Activated CD8-positive, alpha-beta memory T cell treated with anti-CD3 and anti-CD28 coated beads for 4 hours (primary cell): ENCODE measurements at places on chromosomes 12 and 14.

GRCh38 chr14:102164965-102165364 lies 25.3 kb downstream of the WDR20 start:
- no peak for DNase-seq

DNA sequence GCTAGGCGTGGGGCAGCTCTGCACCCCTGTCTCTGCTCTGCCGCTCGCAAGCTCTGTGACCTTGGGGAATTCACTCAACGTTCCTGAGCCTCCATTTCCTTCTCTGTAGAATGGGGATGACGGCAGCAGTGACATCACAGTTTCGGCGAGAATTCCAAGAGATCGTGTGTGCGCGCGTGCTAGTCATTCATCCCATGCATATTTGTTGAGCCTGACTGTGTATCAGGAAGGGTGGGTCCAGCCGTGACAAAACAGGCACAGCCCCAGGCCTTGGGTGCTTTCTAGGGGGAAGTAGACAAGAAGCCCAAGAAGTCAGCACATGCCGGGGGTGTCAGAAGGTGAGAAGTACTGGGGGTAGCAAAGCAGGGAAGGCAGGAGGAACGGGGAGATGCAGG lies 145.6 kb upstream of the NCOR2 start:
- DNase-seq: no peak

DNA sequence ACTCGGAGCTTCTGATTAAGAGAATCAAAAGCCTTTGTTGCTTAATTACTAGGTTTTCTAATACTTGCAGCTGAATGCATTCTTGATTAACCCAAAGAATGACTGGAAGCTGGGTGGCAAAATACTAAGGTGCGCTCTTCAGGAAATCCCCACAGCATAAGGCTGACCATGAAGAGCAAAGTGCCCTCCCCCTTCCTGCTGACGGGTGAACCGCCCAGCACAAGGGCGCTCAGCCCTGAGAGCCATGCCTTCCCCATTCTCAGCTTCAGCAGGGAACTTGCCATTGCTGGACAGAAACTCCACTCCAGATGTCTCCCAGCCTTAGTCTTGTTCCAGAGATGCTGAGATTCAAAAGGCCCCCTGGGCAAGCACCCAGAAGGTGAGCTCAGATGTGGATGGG lies 27.2 kb upstream of the FBRSL1 start:
- no peak for DNase-seq

GRCh38 chr14:61662437-61663311 lies 32.6 kb upstream of the HIF1A start:
- DNase-seq: peak; percentile 32

- DNase-seq: no peak
These were observed 442.8 kb upstream of the FBXO33 start for GRCh38 chr14:39875028-39875427.

- no peak for DNase-seq
These were observed 27.5 kb upstream of the OAS1 start for GRCh38 chr12:112879191-112879705.

DNA sequence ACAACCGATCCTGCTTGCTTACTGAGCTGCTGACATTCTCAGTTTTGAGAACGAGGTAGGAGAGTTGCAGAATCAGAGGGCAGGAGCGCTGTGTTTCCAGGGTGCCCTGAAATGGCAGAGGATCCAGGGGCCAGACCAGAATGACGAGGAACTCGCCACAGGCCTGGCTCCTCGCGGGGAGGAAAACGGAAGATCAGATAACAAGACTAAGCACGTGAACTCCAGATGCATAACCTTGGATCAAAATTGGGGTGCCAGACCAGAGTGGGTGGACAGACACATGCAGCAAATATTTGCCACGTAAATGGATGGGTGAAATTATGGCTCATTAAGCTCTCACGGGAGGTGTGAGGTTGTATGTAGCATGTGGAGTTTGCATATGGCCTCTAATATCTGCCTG lies 46.5 kb downstream of the ELK3 start:
- DNase-seq: no peak

GRCh38 chr12:12583510-12584178 lies 21.0 kb upstream of the DUSP16 start:
- DNase-seq: no peak

- DNase-seq: no peak
These were observed 1127.0 kb downstream of the BCL11B start for GRCh38 chr14:98144964-98145363.

- no peak for DNase-seq
These were observed 17.0 kb downstream of the PPP1R1A start for GRCh38 chr12:54571193-54572188.

- DNase-seq: no peak
These were observed 5.8 kb downstream of the ASCL4 start for GRCh38 chr12:107780298-107780697.

DNA sequence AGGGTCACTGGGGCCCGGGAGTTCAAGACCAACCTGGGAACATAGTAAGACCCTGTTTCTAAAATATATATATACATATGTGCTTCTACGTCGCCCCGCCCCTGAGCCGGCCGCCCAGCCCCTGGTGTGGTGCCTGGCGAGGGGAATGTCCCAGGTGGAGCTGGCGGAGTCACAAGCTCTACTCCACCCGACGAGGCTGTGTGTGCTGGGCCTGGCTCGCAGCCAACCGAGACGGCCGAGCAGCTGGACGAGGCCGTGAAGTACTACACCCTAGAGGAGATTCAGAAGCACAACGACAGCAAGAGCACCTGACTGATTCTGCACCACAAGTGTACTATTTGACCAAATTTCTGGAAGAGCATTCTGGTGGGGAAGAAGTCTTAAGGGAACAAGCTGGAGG lies 22.1 kb upstream of the ITPK1 start:
- no peak for DNase-seq

- DNase-seq: no peak
These were observed 77.3 kb downstream of the HELB start for GRCh38 chr12:66379616-66380015.

DNA sequence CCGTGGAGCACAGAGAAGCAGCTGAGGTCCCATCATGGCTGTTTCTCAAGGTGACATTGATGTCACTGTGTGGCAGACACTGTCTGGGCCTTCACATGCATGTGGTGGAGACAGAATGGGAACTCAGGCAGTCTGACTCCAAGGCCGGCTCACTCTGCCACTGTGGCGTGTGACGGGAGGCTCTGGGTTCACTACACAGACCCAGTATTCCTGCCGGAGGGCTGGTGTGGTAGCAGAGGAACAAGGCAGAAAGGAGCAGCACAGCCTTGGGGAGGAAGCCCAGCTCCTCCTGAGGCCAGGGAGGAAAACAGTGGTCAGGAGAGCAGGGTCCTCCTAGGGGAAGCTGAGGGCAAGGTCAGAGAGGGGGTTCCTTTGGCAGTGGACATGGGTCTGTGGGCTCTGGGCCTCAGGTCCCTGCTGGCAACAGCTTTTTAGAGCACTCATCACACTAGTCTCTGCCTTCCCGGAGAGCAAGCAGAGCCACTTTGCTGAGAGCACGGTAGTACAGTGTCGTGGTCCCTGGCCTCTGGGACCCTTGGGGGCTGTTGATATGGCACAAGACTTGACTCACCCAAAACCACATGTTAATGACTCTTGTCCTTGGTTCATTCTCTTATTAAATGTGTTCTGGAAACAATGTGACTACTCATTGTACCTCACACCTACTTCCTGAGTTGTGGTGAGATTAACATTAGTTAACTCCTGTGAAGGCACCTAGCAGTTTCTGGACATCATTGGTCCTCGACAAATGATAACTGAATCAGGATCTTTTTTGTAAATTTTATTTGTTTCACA lies 21.3 kb downstream of the DCAF4 start:
- DNase-seq: no peak

DNA sequence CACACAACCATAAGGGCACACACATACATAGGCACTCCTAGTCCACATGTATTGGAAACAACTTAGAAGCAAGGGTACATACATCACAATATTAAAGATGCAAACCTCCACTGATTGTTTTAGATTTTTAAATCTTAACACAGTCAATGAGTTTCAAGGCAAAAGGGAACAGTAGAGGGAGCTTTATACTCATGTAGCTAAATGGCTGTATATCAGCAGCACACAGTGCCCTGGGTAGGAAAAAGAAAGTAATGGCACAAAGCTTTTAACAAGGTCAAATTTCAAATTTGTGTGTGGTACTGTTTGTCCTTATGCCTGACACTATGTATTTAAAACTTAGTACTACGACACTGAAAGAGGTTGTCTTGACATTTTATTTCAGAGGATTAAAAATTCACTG lies 262.0 kb downstream of the MED13L start:
- no peak for DNase-seq

- DNase-seq: no peak
These were observed 42.9 kb upstream of the EEA1 start for GRCh38 chr12:92971859-92972524.

DNA sequence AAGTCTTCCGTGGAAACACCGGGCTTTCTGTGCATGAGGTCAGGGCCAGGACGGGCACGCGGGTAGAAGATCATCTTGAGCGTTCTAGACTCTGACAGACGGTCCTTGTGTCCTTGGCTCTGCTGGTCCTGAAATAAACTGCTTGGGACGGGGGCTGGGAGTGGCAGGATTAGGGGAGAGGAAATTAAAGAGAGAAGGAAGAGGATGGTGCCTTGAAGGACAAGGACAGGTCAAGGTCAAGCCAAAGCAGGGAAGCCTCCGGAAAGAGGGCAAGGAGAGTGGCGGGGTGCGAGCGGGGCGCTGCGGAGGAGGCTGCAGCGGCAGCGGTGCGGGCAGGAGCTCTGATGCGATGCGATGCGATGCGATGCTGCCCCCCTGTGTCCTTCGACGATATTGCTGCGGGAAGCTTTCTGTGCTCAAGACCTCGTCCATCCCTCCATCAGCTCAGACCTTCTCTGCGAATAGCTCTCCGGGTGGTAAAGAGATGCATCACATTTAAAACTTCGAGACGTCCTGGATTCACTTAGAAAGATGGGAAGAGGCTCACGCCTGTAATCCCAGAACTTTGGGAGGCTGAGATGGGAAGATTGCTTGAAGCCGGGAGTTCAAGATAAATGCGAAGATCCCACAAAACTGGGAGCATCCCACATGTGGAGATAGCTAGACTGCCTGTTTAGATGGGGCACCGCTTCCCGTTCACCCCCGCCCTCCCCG lies 110.1 kb upstream of the TMEM132D start:
- no peak for DNase-seq

DNA sequence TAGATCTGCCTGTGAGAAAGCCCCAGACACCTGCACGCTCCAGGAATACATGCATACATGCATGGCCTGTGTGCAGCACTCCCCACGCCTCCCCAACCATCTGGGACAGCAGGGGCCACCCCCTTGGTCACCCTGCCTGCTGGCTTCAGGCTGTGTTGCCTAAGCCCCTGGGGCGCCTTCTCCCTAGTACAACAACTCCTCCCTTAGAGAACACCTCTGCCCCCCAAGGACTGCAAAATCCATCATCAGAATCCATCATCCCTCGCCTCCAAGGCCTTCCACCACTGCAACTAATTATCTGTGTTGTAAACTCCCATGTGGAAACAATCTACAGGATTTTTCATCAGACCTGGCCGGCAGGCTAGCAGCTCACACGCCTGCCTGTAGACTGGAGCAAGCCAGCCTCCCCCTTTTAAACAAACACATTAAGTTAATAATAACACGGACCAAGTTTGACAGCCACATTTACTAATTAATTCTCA lies 36.8 kb downstream of the ZFP36L1 start:
- no peak for DNase-seq

DNA sequence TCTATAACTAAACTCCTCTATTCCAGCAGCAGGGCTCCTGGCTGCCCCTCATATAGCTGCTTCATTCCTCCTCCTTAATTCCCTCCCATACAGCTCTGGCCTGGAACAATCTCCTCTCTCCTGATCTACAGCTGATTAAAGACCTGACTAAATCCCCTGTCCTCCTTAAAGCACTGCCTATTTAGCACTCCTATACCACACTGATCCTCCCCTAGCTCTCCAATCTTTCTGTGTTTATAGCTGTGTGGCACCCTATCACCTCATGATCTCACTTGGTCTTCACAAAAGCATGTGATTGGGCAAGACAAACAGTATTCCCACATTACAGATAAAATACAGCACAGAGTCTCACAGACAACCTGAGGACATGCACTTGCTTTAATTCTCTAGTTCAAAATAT lies 17.4 kb downstream of the FMNL3 start:
- DNase-seq: no peak

DNA sequence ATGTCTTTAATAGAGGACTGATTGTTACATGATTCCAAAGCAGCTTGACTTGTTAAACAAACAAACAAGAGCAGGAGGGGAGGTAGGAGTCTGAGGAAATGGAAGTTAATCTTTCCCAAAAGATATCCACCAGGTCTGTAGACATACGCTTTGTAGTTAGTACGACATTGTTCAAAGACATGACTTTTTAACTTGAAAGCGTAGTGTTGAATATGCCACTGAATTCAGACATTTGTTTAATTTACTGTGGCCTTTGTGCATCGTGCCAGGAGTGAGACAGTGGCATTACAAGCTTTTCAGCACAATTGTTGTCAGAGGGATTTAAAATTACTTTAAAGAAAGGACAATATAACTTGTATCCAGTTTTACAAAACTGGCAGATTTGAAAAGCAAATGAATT lies 53.0 kb downstream of the SAV1 start:
- no peak for DNase-seq

DNA sequence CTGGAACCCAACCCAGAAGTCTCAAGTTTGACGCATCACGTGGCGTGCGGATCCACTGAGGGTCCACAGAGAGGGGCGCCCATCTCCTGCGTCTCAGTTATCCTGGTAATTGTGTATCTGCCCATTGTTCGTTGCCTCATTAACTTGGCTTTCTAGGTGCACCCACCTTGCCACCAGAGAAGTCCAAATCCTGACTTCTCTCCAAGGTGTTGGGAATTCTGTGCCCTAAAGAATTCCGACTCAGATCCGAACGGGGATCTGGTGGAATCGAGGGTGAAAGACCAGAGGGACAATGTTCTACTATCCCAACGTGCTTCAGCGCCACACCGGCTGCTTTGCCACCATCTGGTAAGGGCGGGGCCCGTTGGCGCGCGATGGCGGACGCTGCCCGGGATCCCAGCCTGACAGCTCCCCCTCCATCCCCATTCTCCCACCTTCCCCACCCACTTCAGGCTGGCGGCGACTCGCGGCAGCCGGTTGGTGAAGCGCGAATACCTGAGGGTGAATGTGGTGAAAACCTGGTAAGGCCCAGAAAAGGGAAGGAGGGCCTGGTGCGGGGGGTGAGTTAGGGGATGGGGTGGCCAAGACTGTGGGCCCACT lies 481 bp downstream of the REC8 start:
- DNase-seq: no peak

GRCh38 chr14:79643132-79643531 lies 568.2 kb downstream of the DIO2 start:
- DNase-seq: no peak

GRCh38 chr14:56002876-56003625 lies 115.2 kb upstream of the PELI2 start:
- no peak for DNase-seq
